ENCODE measurements at places on chromosomes 5 and 9.

GRCh38 chr9:33765411-33765810 is 29.9 kb upstream of the PRSS3 start:
- peak; percentile 38 for DNase-seq

DNA sequence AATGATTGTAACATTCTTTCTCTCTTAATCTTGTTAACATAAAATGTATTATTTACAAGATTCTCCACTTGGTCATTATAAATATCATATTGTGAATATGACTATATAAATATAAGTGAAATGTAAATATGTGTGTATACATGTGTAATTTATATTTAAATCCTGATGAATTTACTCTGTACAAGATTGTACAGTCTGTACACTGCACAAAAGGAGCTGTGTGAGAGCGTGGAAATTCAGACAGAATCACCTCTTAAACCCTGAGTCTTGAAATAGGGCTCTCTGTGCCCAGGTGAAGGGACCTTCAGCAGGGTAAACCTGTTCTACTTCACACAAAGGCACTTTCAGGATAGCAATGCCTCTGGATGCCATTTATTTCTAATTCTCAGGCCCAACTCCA is 456.0 kb downstream of the SEMA5A start:
- no peak for DNase-seq

DNA sequence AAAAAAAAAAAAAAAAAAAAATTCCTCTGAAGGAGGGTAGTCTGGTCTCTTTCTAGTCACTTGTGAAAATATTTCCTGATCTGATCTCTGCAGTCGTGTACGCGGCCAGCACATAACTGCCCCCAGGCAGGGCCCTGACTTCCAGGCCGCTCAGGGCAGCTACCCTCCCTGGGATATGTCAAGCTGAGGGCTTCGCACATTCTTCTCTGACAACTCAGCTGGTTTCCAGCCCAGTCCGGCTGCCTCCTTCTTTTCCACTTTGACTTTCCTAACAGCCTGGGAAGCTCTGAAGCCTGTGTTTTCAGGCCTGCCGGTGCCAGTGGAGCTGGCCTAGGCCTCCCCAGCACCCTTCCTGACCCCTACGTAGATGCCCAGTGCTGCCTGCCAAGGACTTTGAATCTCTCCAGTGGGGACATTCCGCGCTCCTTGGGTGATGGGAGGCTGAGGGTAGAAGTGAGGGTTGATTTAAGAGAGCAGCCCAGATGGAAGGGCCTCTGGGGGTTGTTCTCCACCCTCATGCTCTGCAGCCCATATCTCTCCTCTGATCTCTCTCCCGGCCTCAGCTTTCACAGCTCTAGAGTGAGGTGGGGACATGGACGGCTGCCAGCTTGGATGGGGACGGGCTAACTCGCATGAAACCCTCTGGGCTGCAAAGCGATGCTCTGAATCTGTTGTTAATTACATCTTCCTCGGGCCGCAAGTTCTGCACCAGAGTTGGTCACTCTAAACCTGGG is 20.7 kb downstream of the COL5A1 start:
- no peak for DNase-seq

DNA sequence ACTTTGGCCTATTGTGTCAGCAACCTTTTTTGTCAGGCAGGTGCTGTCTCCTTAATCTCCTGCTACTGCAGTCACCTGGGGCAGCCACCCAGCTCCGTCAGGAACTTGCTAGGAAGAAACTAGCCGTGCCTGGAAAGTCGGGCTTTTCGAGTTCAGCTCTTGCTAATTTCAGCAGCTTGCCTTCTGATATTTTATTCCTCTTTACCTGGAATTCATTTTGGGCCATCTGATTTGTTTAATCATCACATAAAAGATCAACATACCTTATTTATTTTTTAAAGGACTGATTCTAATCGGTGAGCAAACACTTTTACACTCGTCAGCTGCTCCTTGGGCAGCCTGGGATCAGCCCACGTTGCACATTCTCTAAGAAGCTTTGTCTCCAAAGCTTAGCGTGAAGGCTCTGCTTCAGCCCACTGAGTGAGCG is 42.2 kb downstream of the PRLR start:
- no peak for DNase-seq

DNA sequence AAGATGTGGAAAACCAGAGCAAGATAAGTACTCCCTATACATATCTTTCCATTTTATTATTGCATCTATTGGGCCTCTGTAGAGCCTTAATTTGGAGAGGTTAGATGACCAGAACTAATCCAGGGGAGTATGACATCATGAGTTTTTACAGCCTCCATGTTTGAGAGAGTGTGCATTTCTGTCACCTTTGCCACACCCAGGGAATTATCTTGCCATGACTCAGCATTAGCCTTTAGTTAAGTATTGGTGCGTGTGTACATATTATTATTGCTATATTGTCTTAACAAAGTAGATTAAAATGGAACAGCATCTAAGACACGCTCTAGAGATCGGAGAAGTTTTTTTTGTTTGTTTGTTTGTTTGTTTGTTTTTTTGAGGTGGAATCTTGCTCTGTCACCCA is 27.6 kb downstream of the DIMT1 start:
- DNase-seq = no peak

DNA sequence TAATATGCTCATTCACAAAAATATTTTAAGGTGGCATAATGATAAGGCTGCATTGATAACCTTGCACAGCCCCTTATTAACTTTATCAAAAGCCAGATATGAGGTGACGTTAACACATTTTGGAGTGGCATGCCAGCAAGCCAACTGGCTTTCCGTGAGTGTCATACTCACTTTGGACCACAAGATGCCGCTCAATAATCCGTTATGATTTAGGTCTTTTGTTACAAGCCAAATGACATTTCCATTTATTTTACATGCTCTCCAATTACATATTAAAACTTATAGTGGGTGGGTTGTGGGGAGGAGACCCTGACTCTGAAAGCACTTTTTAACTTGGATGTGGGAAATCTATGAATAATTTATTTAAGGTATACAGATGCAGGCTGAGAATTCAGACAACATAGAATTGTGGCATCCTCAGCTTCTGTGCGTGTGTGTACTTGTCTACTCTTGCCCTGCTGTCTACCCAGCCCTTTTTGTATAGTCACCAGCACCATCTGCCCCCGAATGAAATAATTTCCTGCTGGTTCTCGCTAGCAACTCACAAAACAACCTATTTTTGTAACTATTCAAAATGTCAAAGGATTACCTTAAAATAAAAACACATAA is 305.1 kb downstream of the PSAT1 start:
- DNase-seq = peak; percentile 61

- DNase-seq = no peak
Observed at GRCh38 chr9:77532607-77533006, 115.5 kb downstream of the GNA14 start.

- no peak for DNase-seq
Observed at GRCh38 chr9:72065076-72065475, 4.7 kb upstream of the C9orf57 start.

- no peak for DNase-seq
Observed at GRCh38 chr9:107784235-107784958, 294.8 kb upstream of the KLF4 start.

DNA sequence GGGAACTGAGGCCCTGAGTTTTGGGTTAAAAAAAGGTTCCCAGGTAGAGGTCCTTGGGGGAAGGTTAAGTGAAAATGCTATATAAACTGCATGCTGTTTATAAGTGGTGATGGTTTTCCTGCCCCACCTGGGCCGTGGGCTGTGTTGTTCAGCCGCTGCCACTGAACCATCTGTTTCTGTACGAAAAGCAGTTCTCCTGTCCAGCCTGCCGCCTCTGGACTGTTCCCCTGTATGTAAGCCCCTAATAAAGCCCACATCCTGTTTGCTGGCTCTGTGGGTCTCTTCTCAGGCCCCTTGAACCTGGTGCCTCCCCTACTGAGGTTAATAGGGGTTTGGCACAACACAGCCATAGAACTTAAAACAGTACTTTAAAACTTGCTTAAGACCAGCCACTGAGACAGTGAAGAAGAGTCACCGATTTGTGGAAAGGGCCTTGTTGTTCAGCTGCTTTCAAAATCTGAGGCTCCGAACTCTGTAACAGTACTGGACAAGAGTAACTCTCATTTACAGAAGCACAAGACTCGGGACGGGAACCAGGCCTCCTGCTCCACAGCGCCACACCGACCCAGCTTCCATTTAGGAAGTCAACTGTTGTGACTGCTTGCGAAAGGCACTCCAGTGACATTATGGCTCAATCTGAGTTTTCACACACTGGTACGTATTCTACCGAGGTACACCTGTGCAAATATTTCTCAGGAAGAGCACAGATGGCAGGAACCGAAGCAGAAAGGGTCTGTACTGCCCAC is 192.5 kb downstream of the CDK5RAP2 start:
- no peak for DNase-seq

DNA sequence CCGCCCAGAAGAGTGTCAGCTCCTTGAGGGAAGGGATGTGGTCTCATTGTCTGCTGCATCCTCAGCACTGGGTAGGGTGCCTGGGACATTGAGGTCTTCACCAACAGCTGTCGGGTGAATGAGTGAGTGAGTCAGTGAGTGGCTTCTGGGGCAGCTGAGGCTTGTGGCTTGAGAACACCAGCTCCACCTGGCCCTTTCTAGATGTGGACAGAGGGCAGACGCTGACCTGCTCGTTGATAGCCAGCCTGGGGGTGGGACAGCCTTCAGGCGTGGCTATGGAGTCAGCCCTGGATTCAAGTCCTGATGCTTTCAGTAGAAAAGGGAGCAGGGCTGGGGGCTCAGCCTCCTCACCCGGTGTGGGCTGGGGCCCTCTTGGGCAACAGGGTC is 215.1 kb downstream of the C9orf50 start:
- DNase-seq = no peak

DNA sequence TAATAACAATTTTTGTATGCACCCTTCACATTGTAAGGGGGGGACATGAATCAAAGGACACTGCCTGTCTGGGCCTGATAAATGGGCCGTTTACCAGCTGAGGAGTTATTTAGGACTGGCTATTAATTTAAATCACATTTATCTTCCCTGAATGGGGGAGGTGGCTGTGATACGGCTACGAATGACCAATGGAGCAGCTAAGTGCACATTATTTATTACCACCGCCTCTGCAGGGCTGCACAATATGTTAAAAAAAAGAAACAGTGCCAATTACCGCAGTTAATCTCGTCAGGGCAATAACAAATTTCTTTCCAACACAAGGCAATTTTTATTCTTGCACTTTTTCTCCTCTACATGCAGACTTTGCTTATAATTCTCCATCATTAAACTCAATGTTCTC is 318.4 kb downstream of the IRX2 start:
- no peak for DNase-seq

- DNase-seq = no peak
Observed at GRCh38 chr9:94606646-94607422, 13.2 kb upstream of the FBP2 start.

DNA sequence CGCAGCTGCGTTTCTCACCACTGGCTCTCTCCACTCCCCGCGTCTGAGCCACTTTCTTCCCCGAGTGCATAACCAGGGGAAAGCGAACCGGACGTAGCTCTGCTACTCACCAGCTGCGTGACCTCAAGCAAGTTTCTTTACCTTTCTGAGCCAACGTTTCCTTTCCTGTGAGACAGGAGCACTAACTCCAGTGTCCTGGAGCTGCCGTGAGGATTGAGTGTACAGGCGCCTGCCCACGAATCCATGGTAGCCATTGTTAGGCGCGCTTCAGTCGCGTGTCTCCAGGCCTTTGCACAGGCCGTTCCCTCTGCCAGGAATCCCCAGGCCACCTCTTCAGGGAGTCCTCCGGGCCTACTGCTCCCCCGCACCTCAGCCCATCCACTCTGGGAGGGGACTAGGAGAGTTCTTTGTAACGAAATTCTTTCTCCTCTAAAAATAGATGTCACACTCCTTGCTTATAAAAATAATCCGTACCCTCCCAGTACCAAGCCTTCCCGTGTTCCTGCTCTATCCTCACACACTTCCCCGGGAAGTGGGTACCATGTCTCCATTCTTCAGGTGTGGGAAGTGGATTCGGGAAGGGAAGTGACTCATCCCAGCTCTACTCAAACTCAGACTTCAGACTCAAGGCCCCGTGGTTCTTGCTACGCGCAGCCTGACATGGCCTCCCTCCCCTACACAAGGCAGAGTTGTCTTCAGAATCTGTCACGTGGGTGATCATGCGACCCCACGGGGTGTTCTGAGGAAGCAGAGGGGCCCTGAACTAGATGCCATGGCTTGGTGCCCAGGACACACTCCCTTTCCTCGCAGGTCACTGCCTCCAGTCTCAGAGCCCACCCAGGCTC is 16.1 kb upstream of the CRB2 start:
- peak; percentile 79 for DNase-seq

DNA sequence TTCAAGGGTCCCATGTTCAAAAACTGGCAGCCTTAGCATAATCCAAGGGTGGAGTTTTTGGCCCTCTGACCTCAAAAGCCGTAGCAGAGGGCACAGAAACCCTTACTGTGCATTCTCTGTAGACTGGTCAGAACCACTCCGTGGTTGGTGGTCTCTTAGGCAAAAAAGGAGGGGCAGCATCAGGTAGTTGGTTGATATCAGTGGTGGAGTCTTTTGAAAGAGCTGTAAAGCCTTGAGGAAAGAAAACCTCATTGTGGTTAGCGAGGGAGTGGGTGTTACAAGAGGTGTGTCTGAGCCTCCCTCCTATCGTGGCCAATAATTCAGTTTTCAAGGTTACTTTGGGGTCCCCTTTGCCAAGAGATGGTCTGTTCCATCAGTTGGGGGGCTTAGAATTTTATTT is 40.9 kb downstream of the ARHGEF28 start:
- DNase-seq = no peak

DNA sequence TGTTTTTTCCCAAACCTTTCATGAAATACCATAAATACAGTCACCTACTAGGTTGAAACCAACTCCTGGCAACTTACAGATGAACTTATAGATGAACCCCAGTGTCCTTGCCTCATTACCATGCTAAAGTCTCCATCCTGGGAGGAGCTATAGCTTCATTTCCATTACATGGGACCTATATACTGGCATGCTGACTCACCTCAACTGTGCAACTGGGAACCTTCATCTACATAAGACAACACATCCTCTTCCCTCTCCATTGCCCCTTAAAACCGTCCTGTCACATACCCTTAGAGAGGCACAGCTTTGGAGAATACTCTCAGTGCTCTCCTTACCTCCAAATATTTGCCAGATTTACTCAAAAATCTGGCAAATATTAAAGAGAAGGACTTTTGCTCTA is 638.3 kb downstream of the HTR1A start:
- DNase-seq = no peak

DNA sequence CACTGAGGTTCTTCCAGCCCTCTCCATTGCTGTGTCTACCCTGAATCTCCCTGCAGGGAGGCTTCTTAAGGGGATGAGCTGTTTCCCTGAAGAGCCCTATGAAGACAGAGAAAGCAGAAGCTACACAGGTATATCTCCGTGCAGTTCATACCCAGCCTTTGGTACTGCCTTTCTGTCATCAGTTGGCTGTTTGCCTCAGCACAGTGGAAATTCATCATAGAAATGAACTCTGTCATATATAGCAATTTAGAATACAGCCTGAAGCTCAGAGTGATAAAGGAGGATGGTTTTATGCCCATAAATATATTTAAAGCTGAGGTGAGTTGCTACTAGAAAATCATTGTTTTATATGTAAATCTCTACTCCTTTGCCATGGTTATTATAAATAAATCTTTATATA is 42.6 kb upstream of the KCNN2 start:
- no peak for DNase-seq

GRCh38 chr9:133837627-133838597 is 99.8 kb upstream of the SARDH start:
- DNase-seq = no peak
